ENCODE measurements at places on chromosomes 1 and 21.

DNA sequence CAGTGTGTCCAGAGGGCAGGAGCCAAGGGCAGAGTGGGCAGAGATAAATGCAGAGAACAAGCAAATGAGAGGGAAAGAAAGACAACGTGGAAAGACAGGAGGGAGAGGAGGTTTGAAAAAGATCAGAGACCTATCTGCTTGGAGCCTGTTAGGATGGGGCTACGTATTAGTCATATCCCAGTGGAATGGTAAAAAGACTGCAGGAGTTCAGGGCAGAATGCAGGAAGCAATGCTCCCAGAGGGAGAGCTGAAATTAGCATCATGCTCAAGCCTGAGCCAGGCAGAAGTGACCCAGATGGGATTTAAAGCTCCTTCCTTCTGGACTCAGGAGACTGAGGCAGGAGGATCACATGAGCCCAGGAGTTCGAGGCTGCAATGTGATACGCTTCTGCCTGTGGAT lies 261.3 kb upstream of the CHRM3 start:
- no peak for DNase-seq

GRCh38 chr1:84450910-84451309 lies 28.2 kb upstream of the RPF1 start:
- no peak for DNase-seq

DNA sequence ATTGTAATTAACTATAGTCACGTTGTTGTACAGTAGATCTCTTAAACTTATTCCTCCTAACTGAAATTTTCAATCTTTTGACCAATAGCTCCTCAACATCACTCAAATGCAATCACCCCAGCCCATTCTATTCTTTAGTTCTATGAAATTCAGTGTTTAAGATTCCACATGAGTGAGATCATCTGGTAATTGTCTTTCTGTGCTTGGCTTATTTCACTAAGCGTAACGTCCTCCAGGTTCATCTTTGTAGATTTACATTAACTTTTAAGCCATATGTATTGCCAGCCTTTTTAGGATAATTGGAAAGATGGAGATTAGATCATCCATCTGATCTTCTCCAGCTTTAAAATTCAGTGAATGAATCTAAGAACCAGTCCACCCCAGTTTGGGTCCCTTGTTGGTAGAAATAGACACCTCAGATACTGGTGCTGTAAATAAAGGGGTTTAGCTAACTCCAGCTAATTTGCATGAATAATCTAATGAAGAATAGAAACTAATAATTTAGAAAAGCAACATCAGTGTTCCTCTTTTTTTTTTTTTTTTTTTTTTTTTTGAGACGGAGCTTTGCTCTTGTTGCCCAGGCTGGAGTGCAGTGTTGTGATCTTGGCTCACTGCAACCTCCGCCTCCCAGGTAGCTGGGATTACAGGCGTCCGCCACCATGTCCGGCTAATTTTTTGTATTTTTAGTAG lies 7.0 kb downstream of the S100A10 start:
- DNase-seq, result no peak

- peak; percentile 72 for DNase-seq
Observed at GRCh38 chr1:20480243-20480944, 5.6 kb downstream of the CAMK2N1 start.

GRCh38 chr1:204199579-204199978 lies 3.3 kb upstream of the KISS1 start:
- DNase-seq, result no peak

- DNase-seq, result no peak
Observed at GRCh38 chr1:161046605-161047228, 940 bp upstream of the USF1 start.

DNA sequence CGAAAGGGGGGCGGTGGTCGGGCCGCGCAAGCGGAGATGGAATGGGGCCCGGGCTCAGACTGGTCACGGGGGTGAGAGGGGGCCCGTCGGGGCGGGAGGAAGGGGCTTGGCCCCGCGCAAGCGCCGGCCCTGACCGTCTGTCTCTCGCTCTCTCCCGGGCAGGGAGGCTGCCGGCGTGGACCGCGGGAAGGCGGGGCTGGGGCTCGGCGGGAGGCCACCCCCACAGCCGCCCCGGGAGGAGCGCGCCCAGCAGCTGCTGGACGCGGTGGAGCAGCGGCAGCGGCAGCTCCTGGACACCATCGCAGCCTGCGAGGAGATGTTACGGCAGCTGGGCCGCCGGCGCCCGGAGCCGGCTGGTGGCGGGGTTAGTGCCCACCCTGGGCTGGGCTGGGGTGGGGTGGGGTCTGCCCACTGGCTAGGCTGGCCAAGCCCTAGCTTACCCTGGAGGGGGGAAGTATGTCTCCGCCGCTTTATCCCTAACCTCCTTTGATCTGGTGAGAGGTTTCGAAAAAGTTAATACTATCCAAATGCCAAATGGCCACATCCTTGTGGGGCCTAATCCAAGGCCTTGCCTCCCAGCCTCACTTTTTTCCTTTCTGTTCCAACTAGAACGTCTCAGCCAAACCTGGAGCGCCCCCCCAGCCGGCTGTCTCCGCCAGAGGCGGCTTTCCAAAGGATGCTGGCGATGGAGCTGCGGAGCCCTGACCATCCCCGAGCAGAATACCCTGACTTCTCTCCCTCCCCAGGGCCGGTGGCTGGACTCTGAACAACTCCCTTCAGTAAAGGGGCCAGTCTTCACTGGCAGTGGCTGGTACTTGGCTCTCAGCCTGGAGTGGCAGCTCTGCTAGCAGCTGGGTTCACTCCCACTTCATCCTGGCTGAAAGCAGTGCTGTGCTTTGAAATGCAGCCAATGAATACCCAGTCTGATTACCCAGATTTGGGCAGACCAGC lies 636 bp upstream of the YRDC start:
- DNase-seq, result peak; percentile 91

DNA sequence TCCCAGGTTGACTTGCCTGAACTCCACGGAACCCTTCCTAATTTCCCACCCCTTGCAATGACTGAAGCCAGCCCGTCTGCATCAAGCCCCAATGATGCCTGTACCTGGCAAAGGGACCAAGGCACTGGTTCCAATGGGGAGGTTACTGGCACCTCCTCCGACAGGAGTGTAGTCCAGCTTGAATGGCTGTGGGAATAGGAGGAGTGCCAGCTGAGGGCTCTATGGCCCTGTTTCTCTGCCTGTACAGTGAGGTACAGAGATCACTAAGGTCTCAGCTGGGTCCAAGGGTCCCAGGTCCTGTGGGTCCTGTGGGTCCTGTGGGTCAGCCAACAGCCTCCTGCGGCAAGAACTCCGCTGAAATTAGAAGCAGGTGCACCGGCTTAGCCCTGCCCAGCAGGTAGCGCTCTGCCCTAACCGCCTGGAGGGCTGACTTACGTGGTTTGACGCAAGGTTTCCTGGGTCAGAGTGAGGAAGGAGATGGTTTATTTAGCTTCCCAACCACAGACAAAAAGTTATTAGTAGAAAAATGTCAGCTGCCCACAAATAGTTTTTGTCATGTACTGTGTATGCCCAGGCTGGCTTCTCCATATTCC lies 9.9 kb upstream of the SPRR4 start:
- DNase-seq, result no peak
